Activated T-helper 2 cell treated with anti-CD3 and anti-CD28 coated beads, Interferon-gamma antibody, Interleukin-2, Interleukin-4, amounts not matched to agents 10 μg/mL and 5 μg/mL and 100 μg/mL, durations not matched to agents 14 hours and 24 hours and 36 hours (primary cell): ENCODE measurements at places on chromosomes 7 and 10. TPM values are rescaled to one million over a fixed set of nuclear protein-coding genes. Genes with fewer than 3 reads are reported as not detected.

RBP3 gene
- not detected in 2 replicates for total RNA-seq

EBLN1 gene
- total RNA-seq = not detected in 2 replicates

FKBP9 gene
- total RNA-seq = 3.0 and 3.5 TPM in 2 replicates

SLC29A4 gene
- 0.73 and 1.7 TPM in 2 replicates for total RNA-seq

CH25H gene
- total RNA-seq = not detected in 2 replicates

NUTM2A gene
- total RNA-seq = 0.07 and 0.30 TPM in 2 replicates

VSTM2A gene
- total RNA-seq = not detected in 2 replicates

OPN1SW gene
- total RNA-seq = not detected in 2 replicates

MBL2 gene
- not detected in 2 replicates for total RNA-seq

UCN3 gene
- not detected in 2 replicates for total RNA-seq

OPALIN gene
- not detected in 2 replicates for total RNA-seq

PLXDC2 gene
- total RNA-seq = not detected in 2 replicates

HOXA3 gene
- not detected in 2 replicates for total RNA-seq

STRIP2 gene
- total RNA-seq = 73.4 and 73.5 TPM in 2 replicates

SEMA3A gene
- total RNA-seq = 0.25 TPM in 2 replicates

INA gene
- 0.78 and 0.87 TPM in 2 replicates for total RNA-seq

HOXA6 gene
- not detected in 2 replicates for total RNA-seq

TBXAS1 gene
- total RNA-seq = 1.7 and 2.0 TPM in 2 replicates

ANK3 gene
- total RNA-seq = 14.4 and 16.8 TPM in 2 replicates

CAV2 gene
- total RNA-seq = not detected in 2 replicates

PWWP2B gene
- 3.8 TPM in 2 replicates for total RNA-seq

FAM25A gene
- not detected in 2 replicates for total RNA-seq

TTYH3 gene
- 48.7 and 53.6 TPM in 2 replicates for total RNA-seq

CLEC5A gene
- not detected in 2 replicates for total RNA-seq

CALHM3 gene
- total RNA-seq = not detected in 2 replicates

TMEM60 gene
- 11.5 and 11.6 TPM in 2 replicates for total RNA-seq

SUN3 gene
- total RNA-seq = not detected in 2 replicates

LRRC18 gene
- total RNA-seq = not detected in 2 replicates

CYP3A4 gene
- not detected in 2 replicates for total RNA-seq

LIPF gene
- total RNA-seq = not detected in 2 replicates

SNCG gene
- not detected in 2 replicates for total RNA-seq

NFKB2 gene
- 310 and 323 TPM in 2 replicates for total RNA-seq

ODAD2 gene
- not detected in 2 replicates for total RNA-seq

LHFPL3 gene
- total RNA-seq = not detected in 2 replicates

SEC31B gene
- 57.4 and 60.6 TPM in 2 replicates for total RNA-seq

CSTF2T gene
- total RNA-seq = 39.0 and 41.2 TPM in 2 replicates

GPER1 gene
- total RNA-seq = 0.37 and 0.46 TPM in 2 replicates

SPDYE6 gene
- not detected in 2 replicates for total RNA-seq

PLEKHS1 gene
- total RNA-seq = not detected in 2 replicates

HK1 gene
- 197 TPM in 2 replicates for total RNA-seq

PPP1R3C gene
- 0.14 and 0.21 TPM in 2 replicates for total RNA-seq

CALML3 gene
- total RNA-seq = not detected in 2 replicates

CBX3 gene
- total RNA-seq = 274 and 275 TPM in 2 replicates

PPP1R3A gene
- total RNA-seq = not detected in 2 replicates

SPAM1 gene
- total RNA-seq = not detected in 2 replicates
